ENCODE measurements at places on chromosomes 1 and 21.

- no peak for DNase-seq
These were observed 29.3 kb downstream of the COP1 start for GRCh38 chr1:176177764-176178163.

DNA sequence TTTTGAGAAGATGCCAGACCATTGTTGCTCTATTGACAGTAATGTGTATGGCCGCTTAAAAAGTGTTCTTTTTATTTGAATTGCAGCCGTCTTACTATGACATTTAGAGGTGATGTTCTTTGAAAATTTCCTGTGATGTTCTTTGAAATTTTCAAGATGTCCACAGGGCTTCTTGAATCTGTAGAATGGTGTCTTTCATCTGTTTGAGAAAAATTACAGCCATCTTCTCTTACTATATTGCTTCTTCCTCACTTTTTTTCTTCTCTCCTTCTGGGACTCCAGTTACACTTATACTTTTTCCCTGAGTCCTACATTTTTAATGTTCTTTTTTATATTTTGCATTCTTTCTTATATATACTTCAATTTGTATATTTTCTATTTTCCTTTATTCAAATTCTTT, 57.4 kb downstream of the DIP2A start:
- no peak for DNase-seq

GRCh38 chr1:55216096-55216495, 932 bp upstream of the USP24 start:
- peak; percentile 59 for DNase-seq

DNA sequence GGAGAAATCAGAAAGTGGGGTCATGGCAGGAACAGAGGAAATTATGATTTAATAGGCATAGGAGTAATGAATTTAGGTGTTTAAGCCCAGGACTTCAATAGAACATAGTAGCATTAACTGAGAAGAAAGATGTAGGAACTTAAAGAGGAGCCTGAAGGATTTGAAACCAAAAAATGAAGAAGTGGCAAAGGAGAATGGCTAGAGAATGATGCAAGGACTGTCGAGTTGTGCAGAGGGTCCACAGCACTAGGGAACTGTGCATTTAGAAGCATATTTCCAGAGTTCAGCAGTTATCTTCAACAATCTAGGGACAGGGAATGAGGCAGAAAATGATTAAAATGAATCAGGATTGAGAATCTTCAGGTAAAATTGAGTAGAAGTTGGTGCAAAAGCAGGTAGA, 328.1 kb upstream of the LYPLAL1 start:
- no peak for DNase-seq

GRCh38 chr1:17624611-17625233, 85.2 kb downstream of the ARHGEF10L start:
- no peak for DNase-seq

Measured in erythroblast (primary cell).